Progenitor cell of endocrine pancreas (in vitro differentiated cells): ENCODE measurements at places on chromosomes 12 and 14.

DNA sequence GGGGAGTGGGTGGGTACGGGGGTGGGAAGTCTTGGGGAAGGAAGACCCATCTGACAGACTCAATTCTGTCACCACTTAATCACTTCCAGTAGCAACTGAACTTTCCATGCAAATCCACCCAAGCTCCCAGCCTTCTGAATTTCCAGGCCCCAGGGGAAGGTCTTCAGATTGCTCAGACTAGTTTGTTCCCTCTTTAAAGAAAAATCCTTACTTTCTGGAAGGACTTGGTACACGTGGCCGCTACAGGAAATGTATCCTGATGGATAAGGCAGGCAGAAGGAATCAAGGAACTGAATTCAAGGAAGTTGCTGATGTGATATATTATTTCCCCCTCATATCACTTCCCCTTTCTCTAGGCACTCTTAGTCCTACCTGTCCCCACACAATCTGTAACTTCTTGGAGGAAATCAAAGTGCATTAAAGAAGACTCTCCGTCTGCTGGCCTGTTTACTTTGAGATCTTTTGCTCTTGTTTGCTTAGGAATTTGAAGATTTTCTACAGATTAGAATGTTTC is 6.4 kb downstream of the NFKBIA start:
- DNase-seq, result no peak

DNA sequence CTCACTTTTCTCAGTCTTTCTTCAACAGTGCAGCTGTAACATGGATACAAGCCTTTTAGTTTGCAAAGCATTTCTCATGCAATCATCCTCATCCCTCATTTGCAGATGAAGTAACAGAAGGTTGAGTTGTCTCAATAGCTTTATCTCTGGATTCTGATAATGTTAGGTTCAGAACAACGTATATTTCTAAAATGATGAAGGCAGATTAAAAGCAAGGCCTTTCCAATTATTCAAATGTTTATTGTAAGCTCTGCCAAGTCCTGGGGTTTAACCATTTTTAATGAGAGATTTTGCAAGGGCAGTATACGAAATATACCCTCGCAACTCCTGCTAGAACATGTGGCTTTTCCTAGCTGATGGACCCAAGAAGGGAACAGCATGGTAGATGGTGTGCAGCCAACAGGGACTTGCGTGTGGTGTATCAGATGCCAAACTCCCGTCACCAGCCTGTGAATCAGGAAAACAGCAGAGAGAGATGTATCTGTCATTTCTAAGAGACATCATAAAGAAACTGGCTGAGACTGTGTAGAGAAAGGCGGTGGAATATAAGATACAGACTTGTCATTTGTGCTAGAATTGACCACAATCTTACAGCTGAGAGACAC is 319.7 kb downstream of the MED13L start:
- DNase-seq, result no peak

DNA sequence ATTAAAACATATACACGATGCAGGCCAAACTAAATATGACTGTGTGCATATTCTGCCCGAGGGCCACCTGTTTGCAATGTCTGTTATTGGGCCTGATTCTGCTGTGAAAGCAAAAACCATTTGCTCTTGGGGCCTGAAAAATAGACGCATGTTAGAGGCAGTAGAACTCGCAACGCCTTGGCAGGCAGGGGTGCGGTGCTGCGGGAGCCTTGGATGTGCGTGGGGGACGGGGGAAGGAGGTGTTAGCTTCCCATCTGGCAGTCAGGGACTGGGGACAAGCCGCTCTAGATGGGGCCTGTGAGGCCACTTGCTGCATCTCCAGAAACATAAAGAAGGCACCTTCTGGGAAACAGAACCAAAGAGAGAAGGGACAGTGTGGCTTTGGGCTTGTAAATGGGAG is 216.3 kb downstream of the PHETA1 start:
- DNase-seq, result no peak

DNA sequence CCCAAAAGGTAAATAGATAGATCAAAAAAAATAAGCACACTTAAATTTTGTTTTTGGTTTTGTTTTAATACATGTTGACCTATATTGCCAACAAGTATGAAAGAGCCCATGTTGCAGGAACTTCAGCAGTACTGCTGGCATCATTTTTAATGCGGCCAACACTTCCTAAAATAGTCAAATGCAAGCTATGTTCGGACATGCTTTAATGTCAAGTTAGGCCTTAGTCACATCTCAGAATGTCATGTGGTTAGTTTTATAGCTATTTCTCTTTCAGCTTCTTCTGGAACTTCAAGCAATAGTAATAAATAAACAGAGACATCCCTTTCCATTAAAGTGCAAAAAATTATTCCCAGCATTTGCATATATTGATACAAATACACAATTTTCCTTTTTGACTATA is 153.4 kb downstream of the PIK3C2G start:
- DNase-seq, result no peak

GRCh38 chr14:47439953-47440352 is 235.5 kb downstream of the MDGA2 start:
- no peak for DNase-seq

GRCh38 chr12:8081251-8081920 is 688 bp upstream of the NECAP1 start:
- DNase-seq, result no peak

DNA sequence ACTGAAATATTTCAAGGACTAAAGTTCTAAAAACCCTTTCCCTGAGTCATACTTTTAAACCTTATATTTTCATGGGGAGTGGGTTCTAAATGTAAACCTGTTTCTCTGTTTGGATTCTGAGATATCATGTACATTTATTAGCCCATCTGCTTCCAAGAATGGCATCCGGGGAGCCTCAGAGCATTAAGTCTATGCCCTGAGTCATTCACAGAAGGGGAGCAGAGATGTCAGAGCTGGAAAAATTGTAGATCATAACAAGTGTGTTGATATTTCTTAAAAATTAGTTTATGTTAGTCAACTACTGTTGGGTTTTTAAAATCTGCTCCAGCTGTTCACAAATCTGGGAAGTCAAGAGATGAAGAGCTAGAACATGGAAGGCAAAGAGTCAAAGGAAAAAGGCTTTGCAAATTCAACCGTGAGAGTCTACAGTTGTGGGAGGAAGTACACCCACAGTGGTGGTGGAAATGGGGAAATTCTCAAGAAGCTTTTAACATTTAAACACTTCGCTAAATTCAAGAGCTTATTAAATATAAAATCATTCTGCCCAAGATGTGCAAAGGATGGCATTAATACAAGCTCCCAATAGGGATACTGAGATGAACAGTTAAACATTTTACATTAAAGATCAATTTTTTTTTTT is 70.5 kb upstream of the FLRT2 start:
- no peak for DNase-seq

GRCh38 chr12:24080465-24080864 is 131.0 kb upstream of the SOX5 start:
- no peak for DNase-seq

DNA sequence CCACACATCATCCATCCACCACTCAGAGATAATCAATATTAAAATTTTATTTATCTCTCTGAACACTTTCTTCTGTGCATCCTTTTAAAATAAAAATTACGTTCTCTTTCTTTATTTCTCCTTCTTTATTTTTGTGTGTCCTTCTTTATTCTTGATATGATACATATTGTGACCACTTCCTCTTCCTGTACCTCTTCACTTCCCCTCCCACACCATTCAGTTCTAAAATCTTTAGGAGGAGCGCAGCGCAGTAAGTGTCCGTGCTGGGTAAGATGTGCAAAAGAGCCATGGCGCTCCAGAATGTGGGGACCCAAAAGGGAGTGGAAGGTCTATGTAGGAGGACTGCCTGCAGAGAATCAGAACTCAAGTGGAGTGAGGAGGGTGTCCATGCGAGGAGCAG is 256.7 kb downstream of the ITPR2 start:
- DNase-seq, result no peak

DNA sequence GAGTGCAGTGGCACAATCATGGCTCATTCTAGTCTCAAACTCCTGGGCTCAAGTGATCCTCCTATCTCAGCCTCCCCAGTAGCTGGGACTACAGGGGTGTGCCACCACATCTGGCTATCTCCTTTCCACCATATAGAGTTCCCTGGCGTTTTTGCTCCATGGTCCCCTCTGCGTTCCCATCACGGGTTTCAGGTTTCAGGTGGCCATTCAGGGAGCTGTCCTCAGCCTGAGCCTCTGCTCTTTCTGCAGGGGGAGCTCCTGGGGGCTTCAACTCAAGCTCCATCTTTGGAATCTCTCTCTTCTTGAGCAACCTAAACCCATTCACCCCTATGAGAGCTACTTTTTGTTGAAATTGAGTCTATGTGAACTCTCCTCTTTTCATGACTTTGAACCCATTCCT is 11.6 kb downstream of the SMIM41 start:
- DNase-seq, result no peak

DNA sequence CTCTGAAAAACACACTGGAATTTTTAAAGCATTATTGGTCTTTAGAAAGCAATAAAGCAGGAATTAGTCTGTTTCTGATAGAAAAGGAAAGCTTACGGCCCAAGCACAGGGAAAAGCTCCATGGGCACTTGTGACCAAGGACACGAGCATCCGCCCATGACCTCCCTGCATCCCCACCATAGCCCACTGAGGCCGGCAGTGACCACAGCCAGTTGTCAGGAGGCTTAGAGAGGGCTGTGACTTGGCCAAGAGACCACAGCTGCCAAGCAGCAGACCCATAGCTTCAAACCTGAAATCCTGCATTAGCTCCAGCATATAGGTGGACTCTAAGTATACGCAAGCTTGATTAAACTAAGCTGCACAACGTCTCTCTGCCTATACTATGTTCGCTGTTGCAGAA is 8.9 kb downstream of the SETD3 start:
- DNase-seq, result no peak

DNA sequence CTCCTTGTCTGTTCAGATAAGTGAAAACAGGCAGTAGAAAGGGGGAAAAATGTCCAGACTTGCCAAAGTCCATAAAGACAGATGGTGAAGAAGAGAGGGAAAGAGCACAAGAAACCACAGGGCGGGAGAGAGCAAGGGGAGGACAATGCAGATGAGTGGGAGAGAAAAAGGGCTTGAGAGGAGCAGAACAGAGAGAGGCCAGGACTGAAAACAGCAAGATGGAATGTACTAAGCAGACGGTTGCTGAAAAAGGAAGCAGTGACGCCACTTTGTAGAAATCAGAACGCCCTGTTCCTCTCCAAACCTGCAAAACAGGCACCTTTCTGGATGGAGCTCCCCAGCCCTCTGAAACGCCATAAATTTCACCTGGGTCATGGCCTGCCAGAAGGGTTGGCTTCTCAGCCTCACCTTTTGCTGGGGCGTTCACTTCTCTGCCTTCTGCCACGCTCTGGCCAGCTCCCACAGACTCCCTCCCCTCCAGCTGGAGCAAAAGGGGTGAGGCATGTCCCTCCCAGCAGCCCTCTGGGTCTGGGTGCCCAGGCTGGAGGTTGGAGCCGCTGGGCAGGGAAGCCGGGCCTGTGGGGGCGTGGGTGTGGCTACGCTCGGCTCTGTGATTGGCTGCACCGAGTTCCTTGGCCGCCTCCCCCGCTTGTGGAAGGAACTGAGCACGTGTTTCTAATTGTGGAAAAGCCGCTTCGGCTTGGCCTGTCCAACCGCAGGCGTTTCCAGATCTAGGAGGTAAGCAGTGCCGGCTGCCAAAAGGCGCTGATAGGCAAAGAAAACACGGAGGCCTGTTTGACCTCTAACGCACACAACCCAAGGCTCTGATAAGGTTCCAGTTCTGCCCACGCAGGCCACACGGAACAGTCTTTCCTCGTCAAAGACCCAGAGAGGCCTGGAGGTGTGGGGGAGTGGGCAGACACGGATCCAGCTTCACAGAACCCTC is 29.3 kb downstream of the SLC7A8 start:
- DNase-seq, result no peak
